ENCODE measurements at places on chromosomes 12 and 14.
A peak's percentile ranks its signal among the peaks of the same experiment; 100 is the strongest.

- DNase-seq: no peak
Observed at GRCh38 chr14:98136012-98136789, 1135.8 kb downstream of the BCL11B start.

- DNase-seq: no peak
Observed at GRCh38 chr12:4736091-4736490, 15.9 kb downstream of the GALNT8 start.

GRCh38 chr14:79136071-79137044, 966.2 kb downstream of the NRXN3 start:
- no peak for DNase-seq

DNA sequence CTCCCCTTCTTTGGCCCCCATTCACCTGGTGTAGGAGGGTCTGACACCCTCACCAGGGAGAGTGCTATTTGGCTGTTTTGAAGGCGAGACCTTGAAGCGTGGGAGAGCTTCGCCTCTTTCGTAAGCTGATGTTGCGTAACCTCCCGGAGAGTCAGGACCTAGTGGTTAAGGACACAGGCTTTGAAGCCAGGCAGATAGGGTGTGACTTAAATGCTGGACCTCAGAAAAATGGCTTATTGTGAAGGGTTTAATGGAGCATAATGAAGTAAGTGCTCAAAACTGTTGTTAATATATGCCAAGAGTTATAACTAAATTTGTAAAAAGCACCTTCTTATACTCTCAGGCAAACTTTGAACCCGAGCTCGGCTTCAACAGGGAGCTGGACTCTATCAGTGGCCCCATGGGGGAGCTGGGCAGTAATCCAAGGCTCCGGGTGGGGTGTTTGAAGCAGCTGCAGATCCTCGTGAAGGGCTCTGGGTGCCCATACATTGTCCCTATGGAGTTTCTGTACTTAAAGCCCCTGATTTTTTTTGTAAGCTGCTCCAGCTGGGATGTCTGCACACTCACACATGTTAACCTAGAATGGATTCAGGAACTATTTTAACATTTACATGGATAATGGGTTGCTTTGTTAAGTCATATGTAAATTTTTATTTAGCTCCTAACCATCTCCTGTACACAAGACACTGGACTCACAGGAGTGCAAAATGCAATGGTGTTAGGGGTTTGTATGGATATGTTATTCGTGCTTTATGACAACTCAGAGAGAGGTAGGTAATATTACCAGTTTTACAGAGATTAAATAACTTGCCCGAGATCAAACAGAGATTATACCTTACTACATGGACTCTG, 26.0 kb downstream of the PPFIBP1 start:
- peak; percentile 95 for DNase-seq
